SK-N-MC (cell line): ENCODE measurements at places on chromosomes 5 and 9.

DNA sequence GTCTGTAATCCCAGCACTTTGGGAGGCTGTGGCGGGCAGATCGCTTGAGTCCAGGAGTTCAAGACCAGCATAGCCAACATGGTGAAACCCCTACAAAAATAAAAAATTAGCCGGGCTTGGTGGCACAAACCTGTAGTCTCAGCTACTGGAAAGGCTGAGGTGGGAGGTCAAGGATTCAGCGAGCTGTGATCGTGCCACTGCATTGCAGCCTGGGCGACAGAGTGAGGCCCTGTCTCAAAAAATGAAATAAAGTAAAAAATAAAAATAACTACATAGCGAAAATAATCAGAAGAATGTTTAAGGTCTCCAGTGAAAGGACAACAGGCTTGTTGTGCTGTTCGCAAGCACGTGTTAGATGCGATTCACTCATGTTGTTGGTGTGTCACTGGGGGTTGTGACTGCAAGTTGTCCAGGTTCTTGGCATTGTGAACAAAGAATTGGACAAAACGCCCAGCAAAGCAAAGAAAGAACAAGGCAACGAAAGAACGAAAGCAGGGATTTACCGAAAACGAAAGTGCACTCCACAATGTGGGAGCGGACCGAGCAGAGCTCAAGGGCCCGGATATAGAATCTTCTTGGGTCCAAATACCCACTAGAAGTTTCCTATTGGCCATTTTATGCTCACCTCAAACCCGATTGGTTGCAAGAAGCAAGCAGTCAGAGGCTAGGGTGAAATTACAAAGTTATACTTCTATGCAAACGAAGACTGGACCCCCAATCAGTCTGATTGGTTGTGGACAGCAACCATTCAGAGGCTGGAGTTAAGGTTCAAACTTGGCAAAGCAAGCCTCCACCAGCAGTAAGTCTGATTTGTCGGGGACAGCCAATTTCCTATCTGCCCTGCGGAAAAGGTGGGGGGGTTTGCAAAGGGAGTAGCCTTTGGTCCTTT lies 844 bp upstream of the MCCC2 start:
- DNase-seq, result no peak

DNA sequence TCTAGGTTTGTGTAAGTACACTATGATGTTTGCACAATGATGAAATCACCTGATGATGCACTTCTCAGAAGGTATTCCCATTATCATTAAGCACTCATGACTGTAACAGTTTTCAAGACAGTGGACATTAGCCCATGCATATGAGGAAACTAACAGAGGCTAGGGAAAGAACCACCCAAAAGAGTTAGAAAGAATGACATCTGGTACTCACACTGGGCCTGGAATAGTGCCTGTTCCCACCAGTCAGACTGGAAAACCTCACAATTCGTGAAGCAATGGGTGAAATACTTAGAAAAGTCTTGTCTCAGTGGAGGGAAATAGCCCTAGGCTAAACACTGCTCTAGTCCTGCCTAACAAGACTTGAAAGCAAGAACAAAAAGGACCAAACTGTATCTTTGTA lies 117.4 kb upstream of the GDNF start:
- DNase-seq, result no peak

DNA sequence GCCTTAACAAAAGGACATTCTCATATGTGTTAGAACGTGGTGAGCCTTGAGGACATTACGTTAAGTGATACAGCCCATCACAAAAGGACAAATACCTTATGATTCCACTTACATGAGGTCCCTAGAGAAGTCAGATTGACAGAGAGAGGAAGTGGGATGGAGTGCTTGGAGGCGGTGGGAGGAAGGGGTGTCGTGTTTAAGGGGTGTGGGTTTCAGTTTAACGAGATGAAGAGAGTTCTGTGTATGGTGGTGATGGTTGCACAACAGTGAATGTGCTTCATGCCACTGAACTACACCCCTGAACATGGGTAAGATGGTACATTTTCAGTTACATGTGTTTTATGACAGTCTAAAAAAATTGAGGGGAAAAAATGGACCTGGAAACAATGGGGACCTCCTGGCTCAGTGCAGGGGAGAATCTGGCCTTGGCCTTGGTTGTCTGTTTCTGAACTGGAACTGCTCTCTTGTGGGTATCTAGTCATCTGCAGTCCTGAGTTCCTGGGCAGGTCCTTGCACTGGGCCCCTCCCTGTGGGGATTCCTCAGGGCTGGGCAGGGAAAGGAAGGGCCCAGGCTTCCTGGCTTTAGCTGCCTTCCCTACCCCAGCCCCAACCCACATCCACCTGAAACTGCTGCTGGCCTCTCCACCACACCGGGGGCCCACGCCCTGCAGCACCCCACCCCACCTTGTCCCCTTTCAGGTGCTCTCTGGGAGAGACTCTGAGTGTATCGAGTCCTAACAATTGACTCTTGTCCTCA lies 17.8 kb downstream of the LRRC8A start:
- no peak for DNase-seq

DNA sequence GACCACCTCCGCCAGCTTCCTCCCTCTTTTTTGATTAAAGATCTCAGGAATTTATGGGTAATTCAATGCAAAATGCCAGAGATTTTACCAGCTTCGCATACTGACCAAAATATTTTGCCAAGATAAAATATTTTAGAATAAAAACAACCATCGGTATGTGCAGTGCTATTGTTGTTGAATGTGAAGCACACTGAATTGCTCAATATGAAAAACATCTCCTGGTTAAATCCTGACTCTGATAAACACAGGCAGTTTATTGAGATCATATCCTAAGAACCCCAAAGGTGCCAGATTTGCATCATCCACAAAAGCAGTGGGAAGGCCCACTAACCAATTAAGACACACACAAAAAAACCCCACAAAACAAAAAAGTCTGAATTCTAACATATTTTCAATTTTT lies 202.4 kb downstream of the GLIS3 start:
- no peak for DNase-seq

DNA sequence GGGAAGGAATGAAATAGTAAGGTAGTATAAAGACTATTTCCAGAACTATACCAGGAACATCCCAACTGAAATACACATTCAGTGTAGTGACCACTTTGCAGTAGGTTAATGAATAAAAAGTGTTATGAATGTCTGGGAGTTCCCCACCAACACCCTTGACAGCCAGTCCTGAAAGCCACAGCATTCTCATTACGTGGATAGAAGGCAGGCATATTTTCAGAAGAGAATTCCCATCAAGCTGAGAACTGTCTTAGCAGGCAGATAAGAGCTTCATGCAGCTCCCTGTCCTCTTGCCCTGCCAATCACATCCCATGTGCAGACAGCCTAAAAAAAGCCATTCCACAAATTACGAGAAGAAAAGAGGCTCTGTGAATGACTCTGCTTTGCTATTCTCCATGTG lies 695.0 kb downstream of the DTWD2 start:
- DNase-seq, result no peak

DNA sequence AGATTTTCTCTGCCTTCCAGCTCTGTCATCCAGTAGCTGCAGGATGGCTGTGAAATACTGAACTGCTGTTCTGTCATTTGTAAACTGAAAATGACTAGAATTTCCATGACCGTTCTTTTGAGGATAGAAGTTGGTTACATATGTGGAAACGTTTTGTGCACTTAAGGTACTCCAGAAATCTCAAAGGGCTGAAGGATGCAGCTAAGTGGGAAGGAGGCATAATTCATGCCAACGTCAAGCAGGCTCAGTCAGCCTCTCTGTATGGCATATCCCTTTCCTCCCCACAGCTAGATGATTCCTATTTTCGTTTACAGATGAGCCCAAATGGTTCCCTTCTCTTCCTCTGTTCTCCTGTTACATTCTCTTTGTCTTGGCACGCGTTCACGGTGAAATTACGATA lies 257.6 kb downstream of the FBXL7 start:
- DNase-seq, result no peak

DNA sequence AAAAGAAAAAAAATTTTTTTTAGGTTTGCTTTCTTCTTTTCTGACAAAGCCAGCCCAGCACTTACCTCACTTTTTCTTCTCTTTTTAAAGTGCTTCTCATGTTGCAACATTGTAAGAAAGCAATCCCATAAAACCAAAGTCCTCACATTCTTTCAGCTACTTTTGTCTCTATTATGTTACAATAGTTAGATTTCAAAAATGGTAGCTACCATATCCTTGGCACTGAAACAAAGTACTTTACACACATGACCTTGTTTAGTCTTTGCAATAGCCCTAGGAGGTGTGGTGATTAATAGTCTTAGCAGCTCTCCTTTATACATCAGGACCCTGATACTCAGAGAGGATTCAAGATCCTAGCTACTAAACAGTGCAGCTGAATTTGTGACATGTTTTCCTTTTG lies 23.5 kb upstream of the CARTPT start:
- no peak for DNase-seq

DNA sequence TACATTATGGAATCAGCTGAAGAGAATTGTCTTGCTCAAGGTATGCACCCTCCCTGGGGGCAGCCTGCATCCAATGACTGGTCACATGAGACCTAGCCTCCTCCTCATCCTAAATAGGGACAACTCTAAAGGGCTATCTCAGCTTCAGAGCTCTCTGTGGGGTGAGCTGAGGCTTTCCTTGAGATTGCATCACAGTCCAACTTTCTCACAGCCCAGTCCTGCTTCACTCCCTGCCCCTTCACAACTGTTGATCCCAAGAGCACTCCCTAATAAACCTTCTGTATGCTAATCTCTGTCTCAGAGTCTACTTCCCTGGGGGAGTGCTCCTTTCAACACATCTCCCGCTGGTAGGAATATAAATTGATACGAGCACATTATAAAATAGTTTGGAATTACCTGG lies 44.1 kb upstream of the ERBIN start:
- no peak for DNase-seq

- DNase-seq, result no peak
Observed at GRCh38 chr9:107675351-107676259, 186.0 kb upstream of the KLF4 start.

DNA sequence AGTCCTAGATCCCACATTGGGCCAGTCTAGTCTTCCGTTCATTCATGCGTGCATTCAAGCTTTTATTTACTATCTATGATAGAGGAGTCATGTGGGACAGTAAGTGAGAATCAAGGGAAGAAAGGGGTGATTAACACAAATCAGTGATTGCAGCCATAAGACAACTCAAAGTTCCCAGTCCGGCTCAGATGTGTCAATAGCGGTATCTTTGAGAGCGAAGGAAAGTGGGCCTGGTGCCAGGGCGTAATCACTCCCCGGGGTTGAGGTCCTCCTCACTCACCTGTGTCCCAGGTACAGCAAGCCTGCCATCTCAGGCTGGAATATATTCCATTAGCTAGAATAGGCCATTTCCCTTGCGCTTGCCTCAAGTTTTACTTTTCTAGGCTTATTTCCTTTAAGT lies 196.3 kb downstream of the ATP10B start:
- no peak for DNase-seq

- DNase-seq, result no peak
Observed at GRCh38 chr5:91053741-91054025, 329.4 kb downstream of the ARRDC3 start.

DNA sequence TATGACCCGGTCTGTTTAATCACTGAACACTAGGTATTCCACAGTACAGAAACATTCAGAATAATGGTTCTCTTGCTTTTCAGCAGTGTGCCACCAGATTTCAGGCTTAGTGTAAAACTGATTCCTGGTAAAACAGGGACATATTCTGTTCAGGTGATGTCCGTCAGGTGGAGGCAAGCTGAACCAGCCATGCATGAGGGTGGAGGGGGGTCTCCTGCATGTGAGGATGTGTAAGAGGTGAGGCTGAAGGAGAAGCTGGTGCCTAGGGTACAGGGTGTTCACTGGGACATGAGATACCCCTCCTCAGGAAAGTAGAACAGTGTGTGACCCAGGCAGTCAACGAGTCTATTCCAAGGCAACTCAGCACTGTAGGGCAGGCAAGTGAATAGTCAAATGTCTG lies 563.9 kb downstream of the BNC2 start:
- DNase-seq, result no peak

- no peak for DNase-seq
Observed at GRCh38 chr5:73298251-73298771, 125.3 kb downstream of the TMEM174 start.

GRCh38 chr9:137417161-137418021 lies 5.6 kb downstream of the EXD3 start:
- no peak for DNase-seq

GRCh38 chr9:8738945-8739344 lies 939.4 kb upstream of the DMAC1 start:
- no peak for DNase-seq

DNA sequence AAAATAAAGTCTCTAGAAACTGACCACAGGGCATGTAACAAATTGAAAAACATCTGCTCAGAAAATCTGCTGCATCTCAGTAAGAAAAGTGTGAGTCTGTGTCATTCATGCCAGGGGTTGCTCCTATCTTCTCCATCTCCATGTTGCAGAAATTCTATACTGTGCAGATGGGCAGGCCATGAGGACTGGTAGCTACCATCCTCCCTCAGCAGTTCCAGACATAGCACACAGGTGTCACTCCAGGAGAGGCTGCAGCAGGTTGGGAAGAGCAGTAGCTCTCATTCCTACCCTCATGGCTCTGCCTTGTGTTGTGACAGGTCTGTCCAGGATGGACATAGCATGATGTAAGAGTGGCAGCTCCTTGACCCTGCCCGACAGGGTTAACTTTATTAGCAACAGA lies 173.4 kb downstream of the NDUFS4 start:
- DNase-seq, result no peak

GRCh38 chr5:181170996-181171395 lies 23.6 kb downstream of the OR2V2 start:
- no peak for DNase-seq

- no peak for DNase-seq
Observed at GRCh38 chr5:78659114-78659513, 10.5 kb upstream of the LHFPL2 start.
